Kidney capillary endothelial cell (primary cell): ENCODE measurements at places on chromosomes 12 and 14.

DNA sequence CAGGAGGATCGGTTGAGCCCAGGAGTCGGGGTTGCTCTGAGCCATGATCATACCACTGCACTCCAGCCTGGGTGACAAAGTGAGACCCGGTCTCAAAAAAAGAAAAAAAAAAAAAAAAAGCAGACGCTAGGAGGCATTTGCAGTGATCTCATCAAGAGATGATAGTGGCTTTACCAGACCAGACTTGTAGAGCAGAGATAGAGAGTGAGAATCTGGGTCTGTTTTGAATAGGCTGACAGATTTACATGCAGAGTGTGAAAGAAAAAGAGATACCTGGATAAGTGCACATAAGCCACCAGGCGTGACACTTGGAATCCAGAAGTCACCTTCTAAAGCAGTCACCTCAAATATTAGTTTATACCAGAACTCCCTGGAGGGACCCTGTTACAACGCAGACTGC, 21.1 kb upstream of the FLRT2 start:
- DNase-seq: no peak

GRCh38 chr12:62075870-62076269, 184.3 kb upstream of the USP15 start:
- no peak for DNase-seq

GRCh38 chr12:64193931-64194330, 28.2 kb downstream of the KICS2 start:
- DNase-seq: no peak

DNA sequence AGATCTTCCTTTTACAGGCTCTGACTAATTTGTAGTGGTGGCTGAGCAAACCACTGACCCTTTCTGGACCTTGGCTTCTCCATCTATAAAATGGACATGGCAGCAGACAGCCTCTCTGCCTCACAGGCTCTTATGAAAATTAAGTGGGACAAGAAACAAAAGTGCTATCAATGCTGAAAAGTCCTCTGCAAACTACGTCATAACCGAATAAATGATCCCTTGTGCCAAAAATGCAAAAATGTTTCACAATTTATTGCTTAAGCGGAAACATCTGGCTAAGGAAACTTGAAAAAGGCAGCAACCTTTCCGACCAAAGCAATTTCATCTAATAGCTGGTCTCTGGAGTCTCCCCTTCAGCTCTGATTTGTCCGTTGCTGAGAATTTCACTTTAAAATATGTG, 108.5 kb upstream of the PLXNC1 start:
- DNase-seq: no peak

GRCh38 chr14:62029569-62029924, 267.3 kb downstream of the SNAPC1 start:
- no peak for DNase-seq

GRCh38 chr12:118237052-118237665, 101.2 kb downstream of the PEBP1 start:
- no peak for DNase-seq

- no peak for DNase-seq
These were observed 1.5 kb downstream of the KIF21A start for GRCh38 chr12:39441189-39441962.

DNA sequence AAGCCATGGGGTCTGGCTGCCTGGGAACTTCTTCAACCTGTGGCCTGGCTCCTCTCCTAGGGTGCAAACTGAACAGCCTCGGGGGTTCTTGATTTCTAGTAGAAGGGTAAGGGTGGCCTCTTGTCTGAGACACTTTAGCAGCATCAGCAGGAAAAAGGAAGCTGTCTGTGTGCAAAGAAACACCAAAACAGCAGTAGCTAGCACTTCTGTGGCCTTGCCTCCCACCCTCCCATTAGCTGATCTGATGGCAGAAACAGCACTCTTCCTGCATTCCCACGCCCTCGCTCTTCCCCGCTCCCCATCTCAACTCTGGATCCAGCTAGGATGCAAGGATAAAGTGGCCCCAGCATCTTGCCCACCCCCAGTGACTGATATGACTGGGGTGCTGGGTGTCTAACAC, 20.7 kb downstream of the SLC7A8 start:
- DNase-seq: no peak

GRCh38 chr14:28247491-28247890, 519.1 kb upstream of the FOXG1 start:
- no peak for DNase-seq

- DNase-seq: no peak
These were observed 149.9 kb downstream of the NRXN3 start for GRCh38 chr14:78319887-78320635.

GRCh38 chr14:89032086-89032649, 207.7 kb downstream of the TTC8 start:
- no peak for DNase-seq

DNA sequence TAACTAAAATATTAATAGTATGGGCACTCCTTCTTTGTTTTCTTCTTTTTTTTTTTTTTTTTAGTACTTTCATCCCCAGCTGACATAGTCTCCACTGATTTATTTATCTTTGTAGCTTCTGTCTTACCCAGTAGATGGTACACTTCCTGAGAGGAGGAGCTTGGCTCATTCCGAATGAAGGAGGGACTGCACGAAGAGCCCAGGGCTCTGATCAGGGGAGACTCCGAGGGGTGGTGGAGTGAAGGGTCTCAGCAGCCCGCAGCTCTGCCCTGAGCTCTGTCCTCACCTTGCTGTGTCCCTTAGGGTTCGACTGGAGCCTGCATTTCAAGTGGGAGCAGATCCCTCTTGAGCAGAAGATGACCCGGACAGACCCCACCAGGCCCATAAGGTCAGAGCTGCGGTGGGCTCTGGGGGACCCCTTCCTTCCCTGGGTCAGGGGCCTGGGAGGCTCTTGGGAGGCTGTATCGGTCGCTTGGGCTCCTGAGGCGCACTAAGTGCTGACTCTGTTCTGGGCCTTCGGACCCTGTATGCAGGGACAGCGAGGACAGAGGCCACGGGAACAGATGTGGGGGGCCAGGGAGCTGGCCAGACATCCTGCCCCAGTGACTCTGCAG, 65.2 kb downstream of the ERH start:
- no peak for DNase-seq

DNA sequence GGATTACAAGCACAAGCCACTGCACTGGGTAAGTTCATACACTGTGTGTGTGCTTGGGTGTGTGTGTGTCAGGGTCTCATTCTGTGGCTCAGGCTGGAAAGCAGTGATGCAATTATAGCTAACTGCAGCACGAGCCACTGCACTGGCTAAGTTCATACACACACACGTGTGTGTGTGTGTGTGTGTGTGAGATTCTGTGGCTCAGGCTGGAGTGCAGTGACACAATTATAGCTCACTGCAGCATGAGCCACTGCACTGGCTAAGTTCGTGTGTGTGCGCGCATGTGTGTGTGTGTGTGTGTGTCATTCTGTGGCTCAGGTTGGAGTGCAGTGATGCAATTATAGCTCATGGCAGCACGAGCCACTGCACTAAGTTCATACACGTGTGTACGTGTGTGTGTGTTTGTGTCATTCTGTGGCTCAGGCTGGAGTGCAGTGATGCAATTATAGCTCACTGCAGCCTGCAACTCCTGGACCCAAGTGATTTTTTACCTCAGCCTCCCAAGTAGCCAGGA, 85.4 kb downstream of the HECTD1 start:
- no peak for DNase-seq

DNA sequence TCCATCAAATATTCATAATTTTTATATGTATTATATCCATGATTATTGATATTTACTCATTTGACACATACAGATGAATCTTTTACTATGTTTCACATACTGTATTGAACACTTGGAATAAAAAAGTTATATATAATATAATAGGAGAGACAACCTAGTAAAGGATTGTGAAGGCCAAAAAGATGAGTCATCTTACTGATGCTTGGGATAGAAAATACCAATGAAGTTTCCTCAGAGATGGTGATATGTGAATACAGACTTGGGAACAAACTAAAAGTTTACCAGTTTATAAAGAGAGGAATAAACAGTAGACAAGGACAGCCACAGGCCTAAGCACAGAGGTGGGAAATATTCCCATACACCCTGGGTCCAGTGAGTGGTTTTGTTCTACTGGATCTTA, 743.9 kb upstream of the FLRT2 start:
- no peak for DNase-seq

GRCh38 chr12:56158926-56159461, 835 bp downstream of the MYL6 start:
- no peak for DNase-seq

DNA sequence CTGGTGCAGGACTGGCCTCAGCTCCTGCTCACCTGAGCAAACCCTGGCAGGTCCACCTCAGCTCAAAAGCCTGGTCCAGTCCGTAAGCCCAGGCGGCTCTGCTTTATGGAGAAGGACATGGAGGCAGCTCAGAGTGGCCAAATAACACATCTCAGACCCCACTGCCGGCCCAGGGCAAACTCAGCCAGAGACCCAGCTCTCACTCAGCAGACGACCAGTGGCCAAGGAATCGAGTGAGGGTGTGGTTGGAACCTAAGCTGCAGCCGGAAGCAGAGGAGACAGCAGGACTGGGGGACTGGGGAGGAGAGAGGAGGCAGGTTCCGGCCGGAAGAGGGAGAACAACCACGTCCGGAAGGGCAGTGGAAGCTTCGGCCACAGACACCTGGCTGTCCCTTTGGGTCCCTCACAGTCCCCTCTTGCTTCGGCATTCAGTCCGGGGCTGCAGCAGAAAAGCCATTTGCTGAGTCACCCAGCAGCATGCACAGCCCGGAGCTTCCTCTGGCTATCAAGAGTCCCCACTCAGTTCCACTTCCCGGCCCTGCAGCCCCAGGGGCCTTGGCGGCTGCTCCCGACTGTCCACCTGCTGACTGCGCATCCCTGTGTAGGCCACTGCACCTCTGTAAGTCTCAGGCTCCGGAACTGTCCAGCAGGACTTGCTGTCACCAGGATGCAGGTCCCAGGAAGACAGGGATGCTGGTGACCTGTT, 104.0 kb downstream of the CALM1 start:
- peak; percentile 60 for DNase-seq

- DNase-seq: no peak
These were observed 209.2 kb upstream of the HMGA2 start for GRCh38 chr12:65615118-65615517.

DNA sequence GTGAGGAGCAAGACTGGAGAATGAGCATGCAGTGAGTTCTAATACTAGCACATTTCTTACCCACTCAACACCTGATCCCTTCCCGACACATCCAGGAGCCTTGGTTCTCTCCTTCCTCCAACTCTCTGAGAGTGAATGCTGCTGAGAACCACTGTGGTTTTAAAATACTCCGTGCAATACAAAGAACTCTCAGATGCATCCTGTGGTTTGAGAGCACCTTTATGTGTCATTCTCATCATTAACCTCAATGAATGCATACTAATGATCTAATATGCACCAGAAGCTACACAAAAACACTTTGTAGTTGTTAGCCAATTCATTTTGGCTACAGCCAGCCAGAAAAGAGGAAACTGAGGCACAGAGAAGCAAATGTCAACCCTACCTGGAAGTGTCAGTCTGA, 87.6 kb downstream of the GALNT8 start:
- DNase-seq: no peak

GRCh38 chr14:55589171-55589570, 9.2 kb downstream of the KTN1 start:
- no peak for DNase-seq

DNA sequence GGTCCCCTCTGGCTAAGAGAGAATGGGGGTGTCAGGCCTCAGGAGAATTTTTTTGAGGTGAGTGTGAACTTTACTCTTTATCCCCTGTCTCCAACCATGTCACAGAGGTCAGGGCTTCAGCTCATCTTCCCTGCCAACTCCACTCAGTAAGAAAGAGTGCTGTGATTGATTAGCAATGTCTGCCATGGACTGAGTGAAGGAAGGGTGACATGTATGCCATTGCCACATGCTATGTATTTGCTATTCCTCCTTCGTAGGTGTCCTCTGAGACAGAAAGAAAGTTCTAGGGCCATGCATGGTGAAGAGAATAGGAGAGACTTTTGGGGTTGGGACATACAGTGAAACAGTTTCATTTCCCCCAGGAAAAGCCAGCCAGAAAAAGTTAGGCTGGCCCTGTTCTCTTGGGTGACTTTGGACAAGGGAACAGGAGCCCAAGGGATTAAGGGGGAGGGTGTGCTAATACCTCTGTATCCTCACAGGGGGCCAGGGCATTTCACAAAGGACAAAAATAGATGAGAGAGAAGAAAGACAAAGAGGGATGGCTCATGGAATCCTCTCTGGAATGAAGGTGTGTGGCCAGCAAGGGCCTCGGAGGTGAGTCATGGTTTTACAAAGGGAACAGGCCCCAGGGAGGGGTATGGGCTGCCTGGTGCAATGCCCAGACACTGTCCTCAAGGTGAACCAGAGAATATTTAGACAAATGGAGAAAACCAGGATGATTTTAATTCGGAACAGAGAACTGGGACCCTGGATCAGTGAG, 13.9 kb upstream of the MYL2 start:
- no peak for DNase-seq

- no peak for DNase-seq
These were observed 4.6 kb downstream of the SIX1 start for GRCh38 chr14:60644666-60645065.

DNA sequence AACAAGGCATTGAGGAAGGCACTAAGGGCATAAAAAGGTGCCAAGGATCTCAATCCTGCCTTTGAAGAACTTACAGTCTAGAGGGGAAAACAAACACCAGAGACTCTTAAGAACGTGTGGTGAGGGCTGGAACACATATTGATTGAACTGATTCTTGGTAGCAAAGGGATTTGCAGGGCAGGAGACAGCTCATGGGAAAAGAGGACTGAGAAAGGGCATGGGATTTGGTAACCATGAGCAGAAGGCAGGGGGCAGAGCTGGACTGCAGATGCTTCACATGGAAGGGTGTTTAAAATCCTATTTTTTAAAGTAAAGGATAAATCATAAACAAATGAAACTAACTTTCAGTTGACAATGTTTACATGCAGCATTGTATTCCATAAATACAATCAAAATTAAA, 203.1 kb downstream of the ITPR2 start:
- no peak for DNase-seq

DNA sequence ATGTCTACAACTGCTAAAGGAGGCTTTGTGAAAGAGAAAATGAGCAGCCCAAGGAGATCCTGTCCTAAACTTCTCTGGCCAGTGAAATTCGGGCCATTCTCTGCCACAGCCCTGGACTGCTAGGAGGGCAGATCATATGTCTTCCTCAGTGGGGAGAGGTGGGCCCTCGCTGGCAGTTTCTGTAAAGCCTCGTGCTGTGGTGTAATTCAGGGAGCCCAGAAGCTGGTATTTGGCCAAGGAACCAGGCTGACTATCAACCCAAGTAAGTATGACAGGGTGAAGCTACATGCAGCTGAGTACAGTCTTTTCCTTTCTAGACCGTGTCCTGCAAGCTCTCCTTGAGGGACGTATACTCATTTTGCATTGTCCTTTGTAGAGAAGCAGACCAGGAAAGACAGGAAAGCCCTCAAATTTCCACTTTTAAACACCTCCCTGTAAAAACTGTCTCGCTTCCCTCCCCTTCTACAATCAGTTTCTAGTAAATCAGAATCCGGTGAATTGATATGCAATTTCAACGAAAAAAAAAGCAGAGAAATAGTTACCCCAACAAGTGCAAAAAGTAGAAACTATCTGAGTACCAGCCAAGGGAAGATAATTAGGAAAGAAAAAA, 106.8 kb downstream of the DAD1 start:
- DNase-seq: no peak

- DNase-seq: no peak
These were observed 174.0 kb upstream of the C14orf180 start for GRCh38 chr14:104405360-104406226.
